ENCODE measurements at places on chromosomes 2 and 18. TPM values are rescaled to one million over a fixed set of nuclear protein-coding genes. Genes with fewer than 3 reads are reported as not detected.

GRCh38 chr2:129796801-129797488, 182.5 kb upstream of the RAB6C start:
- H3K27me3 ChIP-seq, result no peaks in the 10 kb centered on the region
- no peaks in the 10 kb centered on the region for H3K36me3 ChIP-seq
- H3K27ac ChIP-seq, result no peak overlapping the region
- DNase-seq, result no peak
- H3K4me1 ChIP-seq, result no peaks in the 10 kb centered on the region

Gene IL36RN
- total RNA-seq, result not detected

DNA sequence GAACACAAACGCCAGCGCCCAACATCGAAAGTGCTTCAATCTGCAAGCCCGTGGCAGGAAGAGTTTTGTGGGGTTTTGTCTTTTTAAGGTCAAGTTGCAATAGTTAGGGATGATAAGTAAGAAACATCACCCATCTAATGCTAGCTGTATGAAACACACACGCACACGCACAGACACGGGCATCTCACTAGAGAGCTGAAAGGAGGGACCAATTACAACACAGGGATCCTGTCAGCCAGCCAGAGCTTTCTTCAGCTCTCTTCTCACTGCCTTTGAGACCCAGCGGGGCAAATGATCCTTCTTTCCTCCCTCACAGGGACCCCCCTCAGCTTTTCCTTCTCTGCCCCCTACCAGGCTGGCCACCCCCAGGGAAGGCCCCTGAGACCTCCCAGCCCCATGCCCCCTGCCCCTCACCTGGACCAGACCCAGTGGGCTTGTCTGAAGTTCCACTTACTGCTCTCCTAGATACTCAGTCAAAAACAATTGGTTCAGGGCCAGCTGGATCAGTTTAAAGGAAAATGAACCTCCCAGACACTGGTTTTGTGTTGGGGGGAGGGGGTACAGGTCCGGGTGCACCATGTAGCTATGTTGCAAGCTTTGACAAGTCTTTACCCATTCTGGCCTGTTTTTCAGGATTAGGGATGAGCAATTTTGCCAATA, 17.9 kb downstream of the CYP26B1 start:
- no peak overlapping the region for H3K27ac ChIP-seq
- H3K36me3 ChIP-seq, result no peaks in the 10 kb centered on the region
- H3K27me3 ChIP-seq, result no peaks in the 10 kb centered on the region
- no peak overlapping the region for H3K4me3 ChIP-seq

Gene VSNL1
- total RNA-seq, result 2.1 TPM

Measured in esophagus muscularis mucosa (tissue), 4 donors.